Naive thymus-derived CD8-positive, alpha-beta T cell (primary cell): ENCODE measurements at places on chromosomes 2 and 18.

GRCh38 chr2:65018141-65018582 is 29.0 kb downstream of the SLC1A4 start:
- no peak for DNase-seq

GRCh38 chr2:19861813-19862212 is 40.0 kb downstream of the TTC32 start:
- DNase-seq = no peak

DNA sequence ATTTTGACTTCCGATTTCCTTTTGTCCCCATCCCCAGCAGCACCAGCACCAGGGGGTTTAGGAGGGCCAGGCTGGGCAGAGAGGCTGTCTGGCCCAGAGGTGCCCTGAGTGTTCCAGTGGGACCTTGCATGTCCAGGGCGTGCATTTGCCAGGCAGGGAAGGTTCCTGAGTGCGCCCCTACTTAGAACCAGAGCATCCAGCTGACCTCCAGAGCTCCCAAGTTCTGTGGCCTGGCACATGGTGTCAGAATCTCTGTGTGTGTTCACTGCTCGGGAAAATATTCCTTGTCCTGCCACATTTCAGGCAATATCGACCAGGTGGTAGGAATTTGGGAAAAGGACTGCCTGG is 5.5 kb downstream of the SIX3 start:
- DNase-seq = no peak

GRCh38 chr18:78740876-78741275 is 238.7 kb upstream of the SALL3 start:
- DNase-seq = no peak

DNA sequence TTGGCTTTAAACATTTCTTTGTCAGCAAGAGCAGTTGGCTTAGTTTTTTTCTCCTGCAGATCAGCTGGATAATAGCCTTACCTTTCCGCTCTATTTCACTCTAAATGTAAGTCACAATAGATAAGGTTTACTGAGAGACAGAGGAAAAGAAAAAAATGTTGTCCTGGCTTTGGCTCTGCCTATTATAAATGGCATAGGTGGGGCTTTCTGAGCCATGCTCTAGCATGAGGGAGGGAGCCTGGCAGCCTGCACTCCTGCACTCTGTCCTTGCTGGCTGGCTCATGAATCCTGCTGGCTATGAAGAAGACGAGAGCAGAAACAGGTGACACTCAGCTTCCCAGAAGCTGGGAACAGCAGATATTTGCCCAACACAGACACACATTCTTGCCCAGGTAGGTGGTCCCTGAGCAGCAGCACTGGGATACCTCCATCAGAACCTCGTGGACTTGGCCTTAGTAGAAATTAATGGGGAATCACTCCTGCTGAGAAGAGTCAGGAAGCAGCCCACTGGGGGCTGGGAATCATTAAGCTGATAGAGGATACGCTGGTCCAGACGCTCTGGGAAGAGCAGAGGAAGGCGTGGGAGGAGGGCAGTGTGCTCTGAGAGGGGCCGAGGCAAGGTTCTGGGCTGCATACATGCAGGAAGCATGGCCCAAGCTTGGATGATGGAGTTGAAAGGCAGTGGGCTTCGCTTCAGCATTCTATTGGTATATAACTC is 514.4 kb upstream of the HS6ST1 start:
- no peak for DNase-seq

- no peak for DNase-seq
Measured at GRCh38 chr2:128835342-128835855, 516.7 kb upstream of the HS6ST1 start.

DNA sequence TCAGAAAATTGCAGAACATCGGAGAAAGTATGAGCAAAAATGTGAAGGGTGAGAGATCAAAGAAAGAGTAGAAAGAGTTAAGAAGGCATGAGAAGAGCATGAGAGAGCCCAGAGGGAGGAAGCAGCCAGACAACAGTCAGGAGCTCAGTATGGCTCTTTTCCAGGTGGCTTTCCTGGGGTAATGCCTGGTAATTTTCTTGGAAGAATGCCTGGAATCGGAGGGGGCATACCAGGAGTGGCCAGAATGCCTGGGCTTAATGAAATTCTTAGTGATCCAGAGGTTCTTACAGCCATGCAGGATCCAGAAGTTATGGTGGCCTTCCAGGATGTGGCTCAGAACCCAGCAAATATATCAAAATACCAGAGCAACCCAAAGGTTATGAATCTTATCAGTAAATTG is 271.8 kb upstream of the TFPI start:
- no peak for DNase-seq

DNA sequence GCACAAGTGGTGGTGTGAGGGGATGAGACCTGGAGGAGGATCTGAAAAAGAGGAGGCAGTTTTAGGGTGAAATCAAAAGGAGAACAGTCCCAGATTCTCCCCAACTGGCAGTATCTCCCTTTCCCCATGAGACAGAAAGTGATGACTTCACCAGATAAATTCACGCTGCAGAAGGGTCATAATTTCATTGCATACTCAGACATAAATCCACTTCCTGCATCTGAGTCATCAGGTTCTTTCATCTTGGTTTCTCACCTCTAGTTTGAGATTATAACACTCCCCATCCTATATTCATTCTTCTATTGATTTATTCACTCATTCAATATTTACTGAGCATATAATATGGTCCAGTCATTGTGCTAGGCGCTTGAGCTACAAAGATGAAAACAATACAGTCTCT is 64.7 kb downstream of the CCDC148 start:
- DNase-seq = no peak

GRCh38 chr2:104368089-104368488 is 485.8 kb upstream of the POU3F3 start:
- no peak for DNase-seq

DNA sequence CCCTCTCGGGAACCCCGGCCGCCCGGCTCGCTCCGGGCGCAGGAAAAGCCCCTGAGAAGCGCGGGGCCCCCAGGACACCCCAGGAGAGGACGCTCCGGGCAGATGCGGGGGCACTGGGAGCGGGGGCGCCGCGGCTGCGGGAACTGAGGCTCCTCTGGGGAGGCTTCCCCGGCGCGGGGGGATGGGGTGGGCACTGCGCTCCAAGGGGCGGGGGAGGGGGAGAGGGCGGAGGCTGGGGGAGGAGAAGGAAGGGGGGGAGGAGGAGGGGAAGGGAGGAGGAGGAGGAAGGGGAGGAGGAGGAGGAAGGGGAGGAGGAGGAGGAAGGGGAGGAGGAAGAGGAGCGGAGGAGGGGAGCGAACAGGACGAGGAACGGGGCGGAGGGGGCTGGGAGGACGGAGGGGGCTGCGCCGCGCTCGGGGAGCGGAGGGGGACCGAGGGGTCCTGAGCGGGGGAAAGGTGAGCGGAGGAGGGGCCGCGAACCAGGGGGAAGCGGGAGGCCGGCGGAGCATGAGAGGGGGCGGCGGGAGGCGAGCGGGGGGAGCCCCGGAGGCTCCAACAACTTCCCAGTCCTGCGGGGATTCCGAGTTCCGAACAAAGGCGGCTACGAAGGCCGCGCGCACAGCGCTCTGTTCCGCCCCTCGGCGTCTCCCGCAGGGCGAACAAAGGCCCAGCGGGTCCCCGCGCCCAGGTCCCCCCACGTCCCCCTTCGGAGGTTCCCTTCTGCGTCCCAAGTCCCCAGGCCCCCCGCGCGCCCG is 742 bp downstream of the PXDN start:
- DNase-seq = no peak

DNA sequence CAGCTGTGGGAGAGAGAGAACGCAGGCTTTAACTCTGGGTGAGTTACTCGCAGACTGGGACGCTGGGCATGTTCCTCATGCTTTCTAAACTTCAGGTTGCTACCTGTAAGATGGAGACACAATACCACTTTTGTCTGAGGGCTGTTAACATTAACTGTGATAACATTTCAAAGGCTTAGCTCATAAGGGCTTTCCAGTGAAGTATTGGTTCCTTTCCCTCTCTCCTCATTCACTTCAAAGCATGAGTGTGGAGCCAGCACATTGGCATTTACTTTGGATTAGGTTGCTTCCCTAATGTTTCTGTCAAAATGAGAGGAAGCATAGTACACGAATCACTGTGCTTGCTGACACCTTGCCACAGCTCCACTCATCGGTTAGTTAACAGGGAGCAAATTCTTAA is 30.2 kb downstream of the INSIG2 start:
- no peak for DNase-seq

GRCh38 chr2:11437602-11438001 is 28.4 kb downstream of the E2F6 start:
- DNase-seq = no peak

DNA sequence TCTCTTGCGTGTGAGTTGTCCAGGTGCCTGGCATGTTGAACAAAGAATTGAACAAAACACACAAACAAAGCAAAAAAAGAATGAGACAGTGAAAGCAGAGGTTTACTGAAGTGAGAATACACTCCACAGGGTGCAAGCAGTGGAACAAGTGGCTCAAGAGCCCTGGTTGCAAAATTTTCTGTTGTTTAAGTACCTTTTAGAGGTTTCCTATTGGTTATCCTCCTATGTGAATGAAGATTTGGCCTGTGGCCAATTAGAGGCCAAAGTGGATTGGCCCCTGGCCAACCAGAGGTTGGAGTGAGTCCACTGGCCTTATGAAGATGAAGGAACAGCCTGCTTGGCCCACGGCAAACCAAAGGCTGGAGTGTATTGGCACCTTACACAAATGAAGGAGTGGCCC is 1188.5 kb upstream of the NRXN1 start:
- DNase-seq = no peak

- no peak for DNase-seq
Measured at GRCh38 chr2:170098626-170099312, 79.2 kb upstream of the MYO3B start.

GRCh38 chr2:191899410-191899809 is 52.5 kb upstream of the CAVIN2 start:
- no peak for DNase-seq

DNA sequence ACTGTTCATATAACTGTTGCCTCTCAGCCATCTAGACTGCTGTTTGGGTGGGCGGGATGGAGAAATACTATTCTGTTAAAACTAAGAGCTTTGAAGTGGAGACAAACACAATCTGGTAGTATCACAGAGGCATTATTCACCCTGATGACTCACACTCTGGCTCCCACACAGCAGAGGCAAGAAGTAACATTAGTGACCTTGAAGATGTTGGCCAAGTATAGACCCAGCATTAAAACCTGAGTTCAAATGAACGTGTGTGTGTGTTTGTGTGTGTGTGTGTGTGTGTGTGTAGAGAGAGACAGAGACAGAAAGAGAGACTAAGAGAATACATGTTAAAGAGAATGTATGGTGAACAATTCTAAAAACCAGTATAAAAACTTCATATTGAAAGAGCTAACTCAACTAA is 22.5 kb upstream of the ACVR1 start:
- peak; percentile 23 for DNase-seq

DNA sequence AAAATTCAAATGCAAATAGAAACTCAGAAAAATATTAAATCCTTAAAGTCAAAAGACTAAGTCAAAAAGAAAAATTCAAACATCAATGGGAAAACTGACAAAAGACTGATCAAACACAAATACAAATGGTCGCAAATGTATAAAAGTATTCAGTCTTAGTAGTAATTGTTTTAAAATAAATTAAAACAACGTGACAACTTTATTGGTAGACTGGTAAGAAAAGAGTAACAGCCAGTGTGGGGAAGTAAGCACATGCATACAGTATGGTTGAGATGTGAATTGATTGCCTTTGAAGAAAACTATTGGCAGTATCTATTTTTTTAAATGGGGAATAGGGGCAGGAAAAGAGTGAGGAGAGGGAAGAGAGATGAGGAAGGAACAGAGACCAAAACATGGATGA is 9.8 kb downstream of the TMEM131 start:
- no peak for DNase-seq
